ENCODE measurements at places on chromosomes 12 and 14.
A peak's percentile ranks its signal among the peaks of the same experiment; 100 is the strongest.

- no peak for DNase-seq
These were observed 2.3 kb upstream of the MAP3K9 start for GRCh38 chr14:70811578-70811977.

- DNase-seq: no peak
These were observed 7.9 kb downstream of the MIA2 start for GRCh38 chr14:39241637-39242036.

- DNase-seq: no peak
These were observed 4.6 kb upstream of the LRRC23 start for GRCh38 chr12:6899837-6900519.

DNA sequence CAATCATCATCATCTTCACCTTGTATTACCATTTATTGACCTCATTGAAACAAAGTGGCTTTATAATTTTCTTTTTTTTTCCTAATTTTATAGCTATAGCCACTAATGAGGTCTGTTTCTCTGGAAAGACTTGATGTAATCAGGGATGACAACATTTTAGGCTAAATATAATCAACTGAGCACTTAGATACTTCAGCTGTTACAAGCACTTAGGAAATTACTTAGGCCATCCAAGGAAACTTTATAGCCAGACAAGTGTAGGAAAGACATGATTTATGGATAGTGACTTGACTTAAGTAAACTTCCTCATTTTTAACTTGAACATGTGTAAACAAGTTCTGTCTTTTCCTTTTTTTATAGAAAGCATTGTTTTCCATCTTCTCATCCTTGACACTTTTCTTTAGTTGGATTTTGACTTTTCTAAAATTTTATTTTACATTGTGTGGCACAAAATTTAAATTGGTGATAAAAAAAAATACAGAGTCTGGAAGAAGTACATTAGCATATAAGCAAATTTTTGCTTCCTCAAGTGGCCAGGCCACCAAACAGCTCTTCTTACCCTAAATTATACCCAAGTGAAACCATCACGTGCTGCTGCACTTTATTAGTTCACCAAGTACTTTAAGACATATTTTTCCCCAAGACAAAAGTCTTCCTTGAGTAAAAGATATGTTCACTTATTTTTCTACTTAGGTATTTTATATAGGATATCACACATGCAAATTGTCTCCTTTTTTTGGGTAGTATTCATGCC lies 15.1 kb downstream of the CPNE8 start:
- DNase-seq: no peak

GRCh38 chr12:32466986-32467711 lies 67.8 kb downstream of the FGD4 start:
- no peak for DNase-seq

GRCh38 chr12:19085090-19085489 lies 44.4 kb upstream of the PLEKHA5 start:
- DNase-seq: no peak

DNA sequence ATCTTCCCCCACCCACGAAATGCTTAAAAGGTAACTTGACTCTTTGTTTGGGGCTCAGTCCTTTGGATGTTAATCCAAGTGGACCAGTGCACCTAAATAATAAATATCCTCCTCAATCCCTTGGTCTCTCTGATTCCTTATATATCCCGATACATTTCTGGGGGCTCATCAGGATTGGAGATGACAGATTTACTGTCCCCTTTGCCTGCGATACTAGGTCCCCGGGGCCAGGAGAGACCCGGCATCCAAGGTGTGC lies 26.3 kb downstream of the KLRK1 start:
- DNase-seq: no peak

DNA sequence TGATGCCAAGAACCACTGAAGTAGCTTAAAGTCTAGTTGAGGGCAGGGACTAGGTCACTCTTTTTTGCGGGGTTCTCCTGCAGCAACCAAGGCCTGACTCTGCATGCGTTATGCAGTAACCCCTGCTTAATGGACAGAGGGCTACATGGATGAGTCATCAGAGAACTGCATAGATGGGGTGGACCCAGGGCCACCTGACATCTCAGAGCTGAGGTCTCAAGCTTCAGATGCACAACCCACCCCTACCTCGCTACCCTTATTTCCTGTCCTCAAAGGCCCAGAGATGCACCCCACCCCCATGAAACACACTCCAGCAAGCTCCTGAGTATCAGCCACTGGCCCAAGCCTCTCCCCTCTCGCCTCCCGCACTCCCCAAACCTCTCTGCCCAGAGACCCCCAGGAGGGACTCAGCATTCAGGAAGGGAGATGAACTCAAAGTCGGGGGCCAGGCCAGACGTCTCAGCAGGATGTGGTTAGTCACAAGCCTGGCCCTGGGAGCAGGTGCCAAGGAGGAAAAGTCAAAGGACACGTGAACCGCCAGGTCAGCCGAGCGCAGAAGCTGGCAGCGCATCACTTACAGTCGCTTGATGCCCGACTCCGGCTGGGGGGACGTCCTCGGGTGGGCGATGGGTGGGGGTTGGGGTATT lies 25.8 kb downstream of the SNRNP35 start:
- no peak for DNase-seq

GRCh38 chr12:116010467-116010866 lies 267.0 kb downstream of the MED13L start:
- no peak for DNase-seq

DNA sequence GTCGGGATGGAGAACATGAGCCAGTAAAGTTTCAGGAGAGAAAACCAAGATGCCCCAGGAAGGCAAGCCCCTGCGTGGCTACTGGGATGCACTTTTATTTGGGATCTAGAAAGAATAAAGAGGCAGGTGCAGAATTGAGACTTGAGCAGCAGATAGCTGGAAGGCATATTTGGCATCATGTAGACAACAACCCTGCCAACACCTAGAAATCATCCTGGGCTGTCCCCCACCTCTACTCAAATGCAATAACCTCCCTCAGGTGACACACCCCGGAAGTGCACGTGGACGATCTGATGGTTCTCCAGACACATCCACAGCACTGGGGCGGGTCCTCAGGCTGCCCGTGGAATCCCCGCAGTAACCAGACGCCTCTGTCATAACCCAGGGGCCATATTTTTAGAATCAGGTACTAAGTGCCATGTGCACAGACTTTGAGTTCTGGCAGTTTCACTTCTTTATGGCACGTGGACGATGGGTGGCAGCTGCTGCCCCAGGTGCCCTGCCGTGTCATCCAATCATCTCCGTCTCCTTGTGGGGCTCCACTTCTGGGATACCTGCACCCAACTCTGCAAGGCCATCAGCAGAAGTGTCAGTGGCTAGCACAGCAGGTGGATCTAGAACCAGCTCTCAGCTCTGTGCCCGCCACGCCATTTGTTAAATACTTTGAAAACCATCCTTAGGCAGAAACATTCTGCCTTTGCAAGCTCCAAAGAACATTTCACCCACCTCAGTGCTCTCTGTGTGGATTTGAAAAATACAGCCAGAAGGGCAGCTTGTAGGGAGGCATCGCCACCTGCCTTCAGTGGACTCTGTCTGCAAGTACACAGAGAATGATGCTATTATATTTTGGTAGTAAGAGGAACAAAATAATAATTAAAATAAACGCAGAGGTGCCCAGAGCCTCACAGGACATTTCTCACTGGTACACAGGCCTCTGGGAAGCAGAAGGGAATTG lies 771.7 kb upstream of the TMEM132C start:
- no peak for DNase-seq

DNA sequence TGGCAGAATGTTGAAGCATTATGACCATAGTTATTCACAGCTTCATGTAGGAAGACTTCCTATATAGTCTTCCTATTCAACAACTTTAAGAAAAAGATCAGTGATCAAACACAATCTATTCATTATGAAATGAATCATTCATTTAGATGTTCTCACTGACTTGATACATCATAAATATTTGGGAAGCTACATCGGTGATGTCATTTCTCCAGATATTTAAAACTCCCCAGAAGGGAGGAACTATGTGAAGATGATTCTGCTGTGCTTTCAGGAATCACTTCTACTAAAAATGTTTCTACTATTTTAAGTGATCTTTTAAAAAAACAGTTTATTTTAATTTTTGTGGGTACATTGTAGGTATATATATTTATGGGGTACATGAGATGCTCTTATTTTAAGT lies 316.4 kb downstream of the BCAT1 start:
- DNase-seq: no peak

DNA sequence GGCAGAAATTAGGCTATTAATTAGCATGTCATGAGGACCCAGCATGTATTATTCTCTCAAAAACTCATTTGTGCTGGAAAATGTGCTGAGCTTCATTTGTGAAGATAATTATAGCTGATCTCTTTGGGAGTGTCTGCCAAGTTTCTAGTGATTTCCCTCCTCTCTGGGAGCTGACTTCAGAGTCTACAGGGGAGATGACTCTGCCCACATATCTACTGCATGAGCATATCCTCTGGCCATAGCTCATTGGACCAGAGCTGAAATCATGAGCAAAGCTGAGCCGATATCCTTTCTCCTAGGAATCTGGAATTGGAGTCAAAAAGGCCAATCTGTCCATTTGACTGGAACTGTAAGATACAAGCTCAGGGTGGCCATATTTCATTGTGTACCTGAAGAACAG lies 5.9 kb downstream of the CCDC198 start:
- no peak for DNase-seq

DNA sequence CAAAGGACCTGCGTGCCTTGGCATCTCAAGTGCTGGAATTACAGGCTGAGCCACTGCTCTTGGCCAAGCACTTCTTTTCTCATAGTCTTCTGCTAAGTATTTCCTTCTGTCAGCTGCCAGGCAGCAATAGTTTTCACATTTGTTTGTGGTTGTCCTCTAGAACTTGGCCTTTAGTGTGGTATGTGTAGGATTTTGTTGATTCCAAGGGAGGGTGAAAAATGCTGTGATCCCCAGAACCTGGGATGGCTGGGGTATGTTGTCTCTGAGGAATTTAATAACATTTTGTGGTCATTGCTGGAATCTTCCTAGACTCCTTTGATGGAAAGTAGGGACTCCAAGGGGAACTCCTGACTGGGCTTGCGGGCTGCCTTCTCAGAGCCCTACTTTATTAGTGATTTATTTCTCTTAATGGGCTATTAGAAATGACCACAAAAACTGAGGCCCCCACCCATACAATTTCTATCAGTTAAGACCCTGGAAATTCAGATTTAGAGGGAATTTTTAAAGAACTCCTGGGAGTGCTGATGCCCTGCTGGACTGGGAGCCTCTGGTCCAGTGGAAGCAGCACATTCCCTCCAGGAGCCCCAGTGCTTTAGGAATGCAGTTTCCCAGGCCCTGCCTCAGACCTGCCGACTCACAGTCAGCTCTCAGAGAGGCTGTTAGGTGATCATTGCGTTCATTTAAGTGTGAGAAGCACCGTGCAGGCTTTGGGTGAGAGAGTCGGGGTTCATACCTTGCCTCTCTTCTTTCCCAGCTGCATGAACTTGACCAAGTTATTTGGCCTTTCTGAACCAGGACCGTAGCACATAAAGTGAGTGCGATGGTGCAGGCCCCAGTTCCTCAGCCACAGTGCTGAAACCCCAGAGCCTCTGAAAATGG lies 22.7 kb downstream of the TRAF3 start:
- no peak for DNase-seq

- DNase-seq: no peak
These were observed 97.1 kb downstream of the OTOGL start for GRCh38 chr12:80196419-80196818.

DNA sequence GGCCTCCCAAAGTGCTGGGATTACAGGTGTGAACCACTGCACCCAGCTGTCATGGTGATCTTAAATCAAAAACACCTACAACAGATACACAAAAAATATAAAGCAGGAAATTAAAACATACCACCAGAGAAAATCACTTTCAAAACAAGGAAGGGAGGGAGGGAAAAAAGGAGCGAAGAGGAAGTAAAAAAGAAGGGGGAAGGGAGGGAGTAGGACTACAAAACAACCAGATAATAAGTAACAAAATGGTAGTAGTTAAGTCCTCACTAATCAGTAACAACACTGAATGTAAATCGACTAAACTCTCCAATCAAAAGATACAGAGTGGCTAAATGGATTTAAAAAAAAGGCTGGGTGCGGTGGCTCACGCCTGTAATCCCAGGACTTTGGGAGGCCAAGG lies 89.0 kb downstream of the SH2B3 start:
- no peak for DNase-seq

GRCh38 chr14:93395231-93395630 lies 35.5 kb upstream of the UNC79 start:
- DNase-seq: no peak

- DNase-seq: no peak
These were observed 245.7 kb downstream of the KCNC2 start for GRCh38 chr12:74963867-74964331.

GRCh38 chr14:23910101-23910875 lies 43.3 kb upstream of the DHRS4 start:
- no peak for DNase-seq

DNA sequence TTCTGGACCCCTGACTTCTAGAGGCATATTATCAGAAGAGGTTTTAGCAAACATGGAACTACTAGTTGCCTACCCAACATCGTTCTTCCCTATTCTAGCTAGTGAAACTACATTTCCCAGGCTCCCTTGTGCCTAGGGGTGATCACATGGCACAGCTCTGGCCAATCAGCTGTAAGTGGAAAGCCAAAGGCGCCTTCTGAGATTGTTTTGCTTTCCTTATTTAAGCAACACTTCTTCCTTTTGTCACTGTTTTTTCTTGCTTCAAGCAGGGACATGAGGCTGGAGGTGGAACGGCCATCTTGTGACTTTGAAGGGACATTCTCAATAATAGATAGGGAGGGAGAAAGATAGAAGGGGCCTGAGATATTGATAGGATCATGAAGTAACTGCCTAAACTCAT lies 136.7 kb downstream of the ZNF664 start:
- DNase-seq: peak; percentile 4

DNA sequence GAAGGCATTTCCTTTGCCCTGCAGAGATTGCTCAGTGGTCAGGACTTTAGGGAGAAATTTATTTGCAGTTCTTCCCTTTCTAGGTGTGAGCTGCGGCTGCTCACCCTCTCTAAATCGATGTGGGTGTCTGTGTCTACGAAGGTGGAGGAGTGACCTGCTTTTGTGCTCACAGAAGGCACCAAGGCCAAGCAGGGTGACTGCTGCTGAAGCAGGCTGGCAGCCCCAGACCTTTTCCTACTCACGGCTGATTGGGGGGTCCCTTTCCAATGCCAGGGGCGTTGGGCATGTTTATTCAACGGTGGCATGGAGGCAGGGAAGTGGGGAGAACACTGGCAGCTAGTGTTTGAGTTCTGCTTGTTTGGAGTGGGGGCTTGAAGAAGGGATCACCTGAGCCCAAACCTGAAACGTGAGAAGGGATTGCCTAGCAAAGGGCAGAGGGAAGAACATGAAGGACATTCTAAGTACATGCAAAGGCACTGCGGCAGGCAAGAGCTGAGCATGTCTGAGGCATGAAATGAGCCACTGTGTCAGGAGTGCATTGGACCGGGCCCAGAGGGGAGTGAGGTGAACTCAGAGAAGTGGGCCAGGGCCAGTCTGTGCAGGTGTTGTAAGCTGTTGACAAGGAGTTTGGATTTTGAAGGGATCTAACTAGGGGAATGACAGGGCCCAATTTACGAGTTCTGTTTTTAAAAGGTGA lies 56.3 kb downstream of the CACNA1C start:
- DNase-seq: no peak

DNA sequence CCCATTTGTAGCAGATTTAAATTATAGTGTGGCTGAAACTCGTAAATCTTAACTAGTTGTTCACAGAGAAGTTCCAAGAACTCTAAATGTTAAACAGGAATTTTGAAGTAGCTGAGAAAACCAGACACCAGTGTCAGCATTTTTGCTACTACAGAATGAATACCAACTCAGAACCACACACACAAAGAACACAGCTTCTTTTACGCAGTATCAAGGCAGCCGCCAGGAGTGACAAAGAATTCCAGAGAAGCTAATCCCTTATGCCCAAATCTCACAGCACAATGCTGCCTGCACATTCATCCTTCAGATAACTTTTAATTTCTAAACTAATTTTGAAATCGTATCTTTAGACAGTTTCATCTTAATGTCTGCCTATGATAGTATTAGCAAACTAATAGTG lies 37.4 kb downstream of the SLC6A15 start:
- no peak for DNase-seq
